ENCODE measurements at places on chromosomes 5 and 9. TPM values are rescaled to one million over a fixed set of nuclear protein-coding genes. Genes with fewer than 3 reads are reported as not detected.

GRCh38 chr9:99579964-99580363, 241.7 kb upstream of the NR4A3 start:
- DNase-seq: no peak

DNA sequence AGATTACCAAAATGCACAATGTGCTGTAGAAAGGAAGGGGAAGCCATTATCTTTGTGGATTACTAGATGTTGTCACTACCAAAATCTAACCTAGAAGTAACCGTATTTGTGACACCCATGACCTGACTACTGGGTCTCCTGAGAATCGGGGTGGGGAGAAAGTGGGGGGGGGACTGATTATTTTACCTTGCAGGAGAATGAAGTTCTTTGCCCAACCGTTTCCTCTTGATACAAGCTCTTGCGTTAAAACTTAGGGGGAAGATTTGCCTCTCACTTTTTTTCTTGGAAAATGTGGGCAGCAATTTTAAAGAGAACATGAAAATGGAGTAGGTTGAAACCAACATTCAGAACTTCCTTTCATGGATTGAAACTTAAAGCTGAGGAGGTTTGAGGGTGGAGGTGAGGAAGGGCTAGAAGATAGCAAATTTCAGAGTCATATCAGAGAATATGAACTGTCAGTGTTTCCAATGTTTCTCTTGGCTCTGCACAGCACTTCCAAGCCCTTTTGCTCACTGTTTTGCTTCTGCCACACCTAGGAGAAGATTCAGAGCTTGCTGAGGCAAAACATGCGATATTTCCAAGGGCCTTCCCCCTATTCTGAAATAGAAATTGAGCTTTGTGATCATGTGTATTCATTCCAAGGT, 280.8 kb downstream of the AOPEP start:
- DNase-seq: no peak

DNA sequence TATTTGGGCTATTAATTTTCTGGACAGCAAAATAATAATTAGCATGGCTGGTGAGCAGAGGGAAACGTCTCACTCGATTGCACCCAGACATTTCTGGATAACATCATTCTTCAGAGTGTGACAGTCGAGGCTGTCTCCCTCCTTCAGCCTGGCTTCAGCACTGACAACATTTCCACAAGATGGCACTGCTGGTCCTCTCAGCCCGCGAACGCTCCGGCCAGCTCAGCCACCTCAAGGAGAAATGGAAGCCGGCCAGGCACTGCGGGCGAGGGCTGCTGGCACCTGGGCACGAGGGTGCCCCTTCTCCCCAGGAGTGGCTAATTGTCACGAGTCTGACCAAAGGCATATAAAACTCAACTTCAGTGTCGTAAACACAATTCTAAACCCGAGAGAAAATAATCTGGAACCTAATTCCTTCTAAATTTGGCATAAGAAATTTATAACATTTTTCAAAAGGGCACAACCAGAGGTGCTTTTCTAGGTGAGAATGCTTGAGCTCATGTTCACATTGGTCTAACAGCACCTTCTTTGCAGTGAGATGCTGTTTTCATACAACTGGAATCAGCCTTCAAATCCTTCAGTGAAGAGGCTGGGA, 65.9 kb downstream of the DAP start:
- DNase-seq: no peak

DNA sequence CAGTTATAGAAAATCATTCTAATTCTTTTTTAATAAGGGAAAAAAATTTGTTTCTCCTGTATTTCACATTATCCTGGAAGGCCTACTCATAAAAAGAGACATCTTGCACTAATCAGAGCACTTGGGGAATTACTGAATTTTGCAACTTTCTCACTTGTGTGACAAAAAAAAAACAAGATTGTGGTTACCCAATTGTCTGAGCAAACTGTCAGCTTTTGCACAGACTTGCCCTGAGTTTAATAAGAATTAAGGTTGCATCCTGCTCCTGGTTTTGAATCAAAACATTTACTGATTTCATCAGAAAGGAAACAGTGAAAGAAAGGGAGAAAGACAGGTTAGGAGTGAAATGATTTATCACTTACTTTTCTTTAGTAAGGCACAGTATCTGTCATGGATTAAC, 10.6 kb upstream of the SH3RF2 start:
- no peak for DNase-seq

The FBXO38 gene
- 42.4 TPM for total RNA-seq

DNA sequence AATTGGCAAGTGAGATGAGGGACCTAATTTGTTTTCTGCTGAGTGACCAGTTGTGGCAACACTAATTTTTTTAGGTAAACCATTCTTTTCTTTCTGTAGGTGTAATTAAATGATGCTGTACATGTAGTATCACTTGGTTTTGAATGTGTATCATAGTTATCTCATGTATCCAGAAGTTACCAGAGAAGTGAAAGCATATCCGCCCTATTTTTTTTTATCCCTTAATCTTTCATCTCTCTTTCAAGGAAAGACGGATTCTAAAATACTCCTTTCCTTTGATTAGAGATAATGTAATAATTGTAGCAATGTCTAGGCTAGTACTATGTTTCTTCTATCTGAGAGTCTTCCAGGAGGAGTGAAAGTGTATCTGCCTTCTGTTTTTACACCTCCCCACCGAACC, 7.1 kb downstream of the KDM3B start:
- DNase-seq: no peak

The MAMDC2 gene
- not detected for total RNA-seq

The GFI1B gene
- not detected for total RNA-seq

GRCh38 chr5:172492097-172492840, 37.9 kb upstream of the SH3PXD2B start:
- no peak for DNase-seq

The DDX4 gene
- total RNA-seq: not detected

DNA sequence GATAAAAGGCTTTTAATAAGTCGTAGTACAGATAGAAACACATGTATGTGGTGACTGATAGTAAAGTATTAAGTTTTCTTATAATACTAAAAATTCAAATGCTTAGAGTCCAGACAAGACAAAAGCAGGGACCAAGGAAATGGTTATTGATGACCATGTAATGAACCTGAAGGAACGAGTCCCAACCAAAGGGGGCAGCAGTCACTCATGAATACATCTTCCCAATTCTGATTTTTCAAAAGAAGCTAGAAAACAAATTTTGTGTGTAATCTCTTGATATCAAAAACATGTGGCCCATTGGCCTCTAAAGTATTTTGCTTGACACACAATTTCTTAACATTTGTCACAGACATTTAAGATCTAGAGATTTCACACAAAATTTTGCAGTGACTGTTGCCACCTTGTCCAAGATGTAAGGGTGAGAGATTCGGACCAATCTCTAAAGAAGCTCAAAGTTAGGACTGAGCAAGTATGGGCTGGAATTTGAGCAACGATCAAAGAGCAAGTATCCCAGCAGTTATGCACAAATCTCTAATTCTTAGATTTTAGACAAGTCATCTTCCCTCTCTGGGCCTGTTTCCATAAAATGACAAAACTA, 66.8 kb downstream of the ARL15 start:
- DNase-seq: no peak

- no peak for DNase-seq
Observed at GRCh38 chr5:1010641-1011046, 2.0 kb downstream of the NKD2 start.

DNA sequence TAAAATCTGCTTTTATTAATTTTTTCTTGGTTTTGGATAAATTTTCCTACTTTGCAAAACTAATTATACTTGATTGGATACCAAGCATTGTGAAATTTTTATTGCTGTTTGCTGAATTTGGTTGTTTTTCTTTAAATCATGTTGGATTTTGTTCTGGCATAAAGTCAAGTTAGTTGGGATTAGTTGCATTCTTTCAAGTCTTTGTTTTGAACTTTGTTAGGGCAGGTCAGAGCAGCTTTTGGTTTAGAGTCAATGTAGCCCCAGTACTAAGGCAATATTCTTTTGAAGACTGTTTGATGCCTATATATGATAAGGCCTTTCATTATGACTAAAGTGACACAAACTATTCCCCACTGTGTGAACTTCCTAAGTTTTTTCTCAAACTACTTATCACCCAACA, 531.1 kb downstream of the RASEF start:
- no peak for DNase-seq

The HTR4 gene
- not detected for total RNA-seq

DNA sequence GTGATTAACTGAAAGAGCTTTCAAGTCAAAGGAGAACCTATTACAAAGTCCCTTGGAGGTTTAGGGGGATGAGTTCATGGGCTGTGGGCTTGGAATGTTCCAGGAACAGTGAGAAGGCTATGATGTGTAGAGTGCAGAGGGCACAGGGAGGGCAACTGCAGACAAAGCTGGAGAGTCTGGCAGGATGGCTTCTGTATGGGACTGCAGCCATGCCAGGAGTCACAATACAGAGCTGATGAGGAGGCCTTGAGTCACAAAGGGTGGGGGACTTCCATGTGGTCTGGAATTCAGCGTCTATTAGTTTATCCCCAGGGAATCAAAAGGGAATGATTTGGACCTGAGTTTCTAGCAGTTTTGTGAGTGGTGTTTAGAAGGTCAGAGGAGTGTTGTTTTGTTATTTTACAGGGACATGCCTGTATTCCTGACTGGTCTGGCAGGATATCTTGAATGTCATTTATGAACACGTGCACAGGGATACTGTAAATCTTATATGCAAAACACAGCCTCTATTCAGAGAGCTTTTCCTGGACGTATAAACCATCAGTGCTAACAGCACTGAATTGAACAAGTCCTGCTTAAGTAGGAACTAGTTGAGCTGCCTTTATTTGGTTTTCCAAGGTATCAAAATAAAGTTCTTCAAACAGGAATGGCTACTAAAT, 14.3 kb upstream of the TEK start:
- no peak for DNase-seq

The MYMK gene
- not detected for total RNA-seq

The EHMT1 gene
- 68.9 TPM for total RNA-seq
